ENCODE measurements at places on chromosomes 3 and 15. TPM values are rescaled to one million over a fixed set of nuclear protein-coding genes. Genes with fewer than 3 reads are reported as not detected.

The ABI3BP gene
- 6.7 TPM for total RNA-seq

The RASL12 gene
- total RNA-seq = 6.3 TPM

The THAP10 gene
- 0.76 TPM for total RNA-seq

The BCHE gene
- 1.0 TPM for total RNA-seq

The CPNE9 gene
- not detected for total RNA-seq

The STRA6 gene
- total RNA-seq = not detected

The RETNLB gene
- not detected for total RNA-seq

The RTP1 gene
- not detected for total RNA-seq

The ZPLD1 gene
- total RNA-seq = 0.50 TPM

The CACNA1D gene
- total RNA-seq = 0.34 TPM

The SLC6A20 gene
- 0.54 TPM for total RNA-seq

The C3orf22 gene
- not detected for total RNA-seq

The CLRN1 gene
- not detected for total RNA-seq

The SLITRK3 gene
- not detected for total RNA-seq

The SERPINI2 gene
- not detected for total RNA-seq

The MRPS22 gene
- total RNA-seq = 74.0 TPM

The RBP2 gene
- not detected for total RNA-seq

The CSTA gene
- total RNA-seq = 0.79 TPM

The GXYLT2 gene
- total RNA-seq = 5.9 TPM

The SGO1 gene
- total RNA-seq = not detected

The TMCO5A gene
- not detected for total RNA-seq

The TNFAIP8L3 gene
- 0.61 TPM for total RNA-seq

The MNS1 gene
- 1.0 TPM for total RNA-seq

The FOXB1 gene
- total RNA-seq = not detected

The SLC12A1 gene
- not detected for total RNA-seq

The SRGAP3 gene
- 2.6 TPM for total RNA-seq

The MIX23 gene
- 34.9 TPM for total RNA-seq

The SCAP gene
- total RNA-seq = 35.4 TPM

The UROC1 gene
- total RNA-seq = 0.08 TPM

The OXTR gene
- not detected for total RNA-seq

The HYAL1 gene
- 8.5 TPM for total RNA-seq

The SPTSSB gene
- total RNA-seq = not detected

The DYNLT2B gene
- total RNA-seq = not detected

The MESP2 gene
- total RNA-seq = 0.38 TPM

The ALDH1A3 gene
- total RNA-seq = 14.4 TPM

The CIDEC gene
- 3.3 TPM for total RNA-seq

The CDHR4 gene
- total RNA-seq = not detected

The CTDSPL2 gene
- total RNA-seq = 18.1 TPM

The AHSG gene
- not detected for total RNA-seq

The FHIT gene
- 4.0 TPM for total RNA-seq

The ALDH1L1 gene
- 34.5 TPM for total RNA-seq

The BUB1B gene
- total RNA-seq = 1.0 TPM
